CD8-positive, alpha-beta T cell (primary cell): ENCODE measurements at places on chromosomes 6 and 20.

DNA sequence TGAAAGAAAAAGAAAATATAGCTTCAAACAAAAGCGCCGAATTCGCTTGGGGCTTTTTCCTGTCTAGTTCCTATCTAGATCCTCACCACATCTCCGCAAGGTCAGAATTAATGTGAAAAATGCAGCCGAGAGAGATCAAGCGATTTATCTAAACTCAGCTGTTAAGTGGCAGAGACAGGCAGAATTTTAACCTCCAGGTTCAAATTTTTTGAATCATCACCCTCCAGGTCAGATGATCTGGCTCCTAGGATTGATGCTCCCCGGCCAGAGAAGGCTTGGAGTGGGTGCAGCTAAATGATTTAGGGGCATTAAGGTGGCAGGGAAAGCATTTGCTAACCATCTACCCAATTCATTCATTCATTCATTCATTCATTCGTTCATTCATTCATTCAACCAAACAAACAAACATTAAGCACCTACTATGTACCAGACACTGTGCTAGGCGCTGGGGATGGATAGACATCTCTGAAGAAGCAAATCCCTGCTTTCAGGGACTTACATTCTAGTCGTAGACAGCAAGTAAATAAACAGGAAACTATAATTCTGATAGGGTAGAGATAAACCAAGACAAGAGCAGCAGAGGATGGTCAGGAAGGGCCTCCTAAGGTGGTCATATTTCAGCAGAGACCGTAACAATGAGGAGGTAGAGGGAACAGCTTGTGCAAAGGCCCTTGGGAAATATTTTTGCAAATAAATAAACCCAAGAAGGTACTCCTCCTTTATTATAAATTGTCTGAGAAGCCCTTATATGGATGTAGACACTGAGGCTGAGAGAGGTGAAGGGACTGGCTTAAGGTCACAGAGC, 672 bp upstream of the UBE2V1 start:
- no peak for DNase-seq

DNA sequence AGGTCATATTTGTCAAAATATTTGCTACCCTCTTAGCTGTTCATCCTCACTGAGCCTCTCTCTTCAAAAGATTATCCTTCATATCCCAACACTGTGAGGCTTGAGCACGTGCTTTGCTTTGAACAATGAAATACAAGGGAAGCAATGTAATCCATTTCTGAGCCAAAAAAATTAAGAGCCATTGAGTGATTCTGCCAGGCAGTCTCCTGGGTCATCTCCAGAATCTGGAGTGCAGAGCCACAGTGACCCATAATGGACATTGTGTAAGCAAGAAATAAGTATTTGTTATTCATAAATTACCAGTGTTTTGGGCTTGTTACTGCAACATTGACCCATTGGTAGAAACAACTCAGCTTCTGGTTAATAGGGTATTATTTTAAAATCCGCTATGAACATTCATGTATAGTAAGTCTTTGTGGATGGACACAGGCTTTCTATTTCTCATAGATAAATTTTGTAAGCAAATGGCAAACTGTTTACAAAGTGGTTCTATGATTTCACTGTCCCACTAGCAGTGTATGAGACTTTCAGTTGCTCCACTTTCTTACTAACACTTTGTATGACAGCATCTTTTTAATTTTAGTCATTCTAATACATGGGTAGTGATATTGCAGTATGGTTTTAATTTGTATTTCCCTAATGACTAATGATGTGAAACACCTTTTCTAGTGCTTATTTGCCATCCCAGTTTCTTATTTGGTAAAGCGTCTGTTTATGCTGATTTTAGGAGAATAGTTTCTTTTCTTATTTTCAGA, 358.2 kb downstream of the PLCB1 start:
- DNase-seq: no peak

DNA sequence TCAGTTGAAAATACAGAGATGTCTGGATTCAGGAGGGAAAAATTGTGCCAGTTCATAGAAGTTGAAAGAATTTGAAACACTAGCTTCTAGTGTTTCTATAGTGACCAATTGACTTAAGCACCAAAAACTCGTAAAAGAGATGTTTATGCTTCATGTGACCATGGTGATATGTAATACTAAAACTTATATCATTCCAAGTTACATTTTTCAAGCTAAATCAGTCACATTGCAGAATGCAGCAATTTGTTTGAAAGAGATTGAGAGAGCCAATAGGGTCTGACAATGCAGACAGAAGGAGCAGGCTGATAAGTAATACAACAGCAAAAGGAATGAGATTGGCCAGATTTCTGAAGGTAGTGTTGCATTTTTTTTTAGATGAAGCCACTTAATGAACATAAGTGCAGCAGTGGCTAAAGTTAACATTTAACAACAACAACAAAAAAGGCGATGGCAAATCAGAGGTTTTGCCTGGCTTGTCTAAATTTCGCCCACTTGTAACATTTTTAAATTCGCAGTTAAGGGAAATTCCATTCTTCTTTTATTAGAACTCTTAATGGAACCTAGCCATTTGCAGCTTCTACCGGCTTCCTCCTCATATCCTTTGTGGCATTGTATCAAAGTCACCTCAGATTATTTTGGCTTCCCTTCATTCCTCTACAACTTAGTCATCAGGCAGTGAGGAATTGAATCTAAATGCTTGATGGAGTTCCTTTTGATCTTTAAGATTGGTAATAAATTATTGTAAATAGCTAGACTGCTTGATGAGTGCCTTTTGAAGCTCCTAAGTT, 484.0 kb upstream of the SOX4 start:
- no peak for DNase-seq

- no peak for DNase-seq
These were observed 118.1 kb downstream of the MACROD2 start for GRCh38 chr20:14113416-14113815.

- DNase-seq: no peak
These were observed 224.0 kb downstream of the EYA2 start for GRCh38 chr20:47118641-47119040.

DNA sequence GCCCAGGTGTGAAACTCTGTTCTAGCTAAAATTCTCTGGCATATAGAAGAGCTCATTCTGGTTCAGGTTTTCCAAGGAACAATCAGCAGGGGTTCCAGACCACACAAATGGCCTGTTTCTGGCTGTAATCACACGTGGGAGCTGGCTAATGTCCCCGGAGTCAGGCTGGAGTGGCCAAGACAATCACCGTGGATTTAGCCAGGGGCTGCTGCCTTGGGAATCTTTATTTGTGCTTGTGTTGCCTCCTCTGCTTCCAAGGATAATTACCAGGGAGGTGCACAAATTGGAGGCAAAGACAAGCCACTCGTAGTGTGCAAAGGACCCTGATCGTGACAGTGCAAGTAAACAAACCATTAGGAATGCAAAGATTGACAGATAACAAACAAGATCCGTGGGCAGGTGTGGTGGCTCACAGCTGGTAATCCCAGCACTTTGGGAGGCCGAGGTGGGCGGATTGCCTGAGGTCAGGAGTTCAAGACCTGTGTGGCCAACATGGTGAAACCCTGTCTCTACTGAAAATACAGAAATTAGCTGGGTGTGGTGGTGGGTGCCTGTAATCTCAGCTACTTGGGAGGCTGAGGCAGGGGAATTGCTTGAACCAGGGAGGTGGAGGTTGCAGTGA, 77.3 kb downstream of the KCNB1 start:
- no peak for DNase-seq

GRCh38 chr6:105774247-105774646, 311.9 kb upstream of the PRDM1 start:
- DNase-seq: no peak

- no peak for DNase-seq
These were observed 67.7 kb downstream of the SYNJ2 start for GRCh38 chr6:158049055-158050028.

GRCh38 chr6:99605074-99605734, 1.4 kb upstream of the PRDM13 start:
- DNase-seq: no peak

DNA sequence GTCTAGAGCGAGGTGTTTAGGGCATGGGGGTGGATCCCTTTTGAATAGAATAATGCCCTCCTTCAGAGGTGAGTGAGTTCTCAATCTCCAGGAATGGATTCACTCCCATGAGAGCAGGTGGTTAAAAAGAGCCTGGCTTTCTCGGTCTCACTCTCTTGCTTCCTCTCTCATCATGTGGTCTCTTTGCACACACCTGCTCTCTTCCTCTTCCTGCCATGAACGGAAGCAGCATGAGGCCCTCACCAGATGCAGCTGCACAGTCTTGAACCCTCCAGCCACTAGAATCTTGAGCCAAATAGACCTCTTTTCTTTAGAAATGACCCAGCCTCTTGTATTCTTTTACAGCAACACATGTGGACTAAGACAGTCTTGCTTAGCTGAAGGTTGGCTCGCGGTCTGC, 119.3 kb downstream of the BMP7 start:
- DNase-seq: no peak

GRCh38 chr6:45806172-45806571, 209.5 kb downstream of the CLIC5 start:
- no peak for DNase-seq

DNA sequence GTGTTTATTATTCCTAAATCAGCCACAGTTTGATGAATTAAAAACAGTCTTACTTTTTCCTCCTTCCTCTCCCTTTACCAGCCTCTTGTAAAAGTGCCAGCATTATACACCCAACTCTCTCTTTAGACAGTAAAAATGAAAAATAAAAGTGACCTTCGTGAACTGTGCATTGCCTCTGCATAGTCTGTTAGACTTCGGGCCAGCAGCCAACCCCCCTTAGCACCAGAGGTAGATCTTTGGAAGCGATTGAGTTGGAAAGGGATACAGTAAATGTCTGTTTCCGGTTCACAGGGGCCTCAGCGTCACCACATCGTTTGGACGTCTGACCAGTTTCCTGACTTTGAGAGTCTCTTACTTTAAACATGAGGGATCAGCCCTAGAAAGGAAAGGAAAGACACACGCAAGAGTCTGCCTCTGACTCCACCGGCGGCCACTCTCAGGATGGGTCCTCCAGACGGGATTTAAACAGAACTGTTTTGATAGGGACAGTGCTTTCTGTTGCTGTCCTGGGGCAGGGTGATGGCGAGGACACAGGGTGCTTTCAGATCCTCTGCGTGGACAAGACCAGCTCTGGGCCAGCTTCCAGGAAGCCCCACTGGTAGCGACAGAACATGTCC, 206.6 kb upstream of the PREP start:
- DNase-seq: no peak

- no peak for DNase-seq
These were observed 16.7 kb downstream of the RAET1E start for GRCh38 chr6:149881066-149881766.

DNA sequence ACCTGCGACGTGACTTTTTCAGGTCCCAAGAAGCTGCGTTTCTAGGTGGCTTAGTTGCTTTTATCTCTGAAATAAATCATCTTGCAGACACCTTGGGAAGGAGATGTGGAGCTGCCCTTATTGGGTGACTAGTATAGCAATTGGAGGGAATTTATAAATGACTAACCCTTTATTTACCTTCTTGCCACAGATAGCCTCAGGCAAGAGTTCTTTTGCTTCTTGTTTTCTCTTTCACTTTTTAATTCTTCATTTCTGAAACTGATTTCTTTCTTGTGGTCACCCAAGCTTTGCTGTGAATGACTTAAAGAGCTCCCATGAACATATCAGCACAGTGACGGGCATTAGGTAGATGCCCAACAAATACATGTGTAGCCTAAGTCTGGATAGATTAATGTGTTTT, 3.0 kb downstream of the ADGRF4 start:
- no peak for DNase-seq

- no peak for DNase-seq
These were observed 85.4 kb downstream of the PLCG1 start for GRCh38 chr20:41222703-41223102.

DNA sequence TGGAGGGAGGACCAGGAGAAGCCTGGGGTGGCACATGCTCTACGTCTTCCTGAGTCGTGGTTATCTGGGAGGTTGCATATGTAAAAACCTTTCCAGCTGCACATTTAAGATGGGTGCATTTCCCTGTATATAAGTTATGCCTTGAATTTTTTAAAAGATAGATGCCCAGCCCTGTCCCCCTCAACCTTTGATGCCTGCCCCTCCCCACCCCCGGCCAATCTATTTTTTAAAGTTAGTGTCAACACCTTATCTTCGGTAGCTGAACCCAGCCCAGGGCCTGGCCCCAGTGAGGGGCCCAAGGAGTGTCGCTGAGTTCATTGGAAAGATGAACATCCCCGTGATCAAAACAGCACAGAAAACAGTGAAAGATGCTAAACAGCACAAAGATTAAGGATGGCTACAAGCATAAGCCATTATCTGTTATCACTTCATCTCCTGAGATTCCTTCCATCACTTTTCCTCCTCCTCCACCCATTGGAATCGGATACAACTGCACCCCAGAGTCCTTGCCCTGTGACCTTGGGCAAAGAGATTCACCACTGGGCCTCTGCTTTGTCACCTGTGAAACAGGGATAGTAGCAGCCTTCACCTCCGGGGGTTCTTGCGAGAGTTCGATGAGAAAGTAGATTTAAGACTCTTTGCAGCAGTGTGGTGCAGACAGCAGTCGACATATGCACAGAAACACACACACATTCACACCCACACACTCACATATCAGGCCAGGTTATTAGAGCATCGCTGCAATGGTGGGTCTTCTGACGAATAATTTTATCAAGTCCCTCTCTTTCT, 47.5 kb downstream of the SIRPA start:
- no peak for DNase-seq

DNA sequence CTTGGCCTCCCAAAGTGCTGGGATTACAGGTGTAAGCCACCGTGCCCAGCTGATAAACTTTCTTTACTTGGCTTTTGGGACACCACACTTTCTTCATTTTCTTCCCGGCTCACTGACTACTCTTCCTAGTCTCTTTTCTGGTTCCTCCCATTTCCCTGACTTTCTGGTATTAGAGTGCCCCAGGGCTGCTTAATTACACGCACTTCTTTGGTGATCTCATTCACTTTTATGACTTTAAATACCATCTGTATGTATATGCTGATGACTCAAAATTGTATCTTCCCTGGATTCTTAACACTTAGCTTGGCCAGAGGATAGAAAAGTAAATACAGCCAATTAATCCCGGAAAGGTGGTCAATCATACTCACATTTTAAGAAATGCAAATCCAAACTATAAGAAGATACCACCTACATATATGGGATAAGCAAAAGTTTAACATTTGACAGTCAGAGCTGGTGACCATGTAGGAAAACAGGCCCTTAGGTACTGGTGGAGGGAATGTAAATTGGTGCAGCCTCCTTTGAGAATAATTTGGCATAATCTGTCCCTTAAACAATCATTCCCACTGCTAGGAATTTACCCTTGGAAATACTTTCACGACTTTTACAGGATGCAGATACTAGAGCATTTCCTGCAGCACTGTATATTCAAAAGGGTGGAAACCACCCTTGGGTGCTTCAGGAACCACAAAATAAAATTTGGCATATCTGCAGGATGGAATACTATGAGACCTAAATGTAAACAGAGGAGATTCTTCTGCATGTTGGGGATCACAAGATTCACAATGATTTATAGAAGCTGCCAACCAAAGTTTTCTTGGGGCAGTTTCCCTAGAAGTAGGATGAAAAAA, 9.4 kb upstream of the NANP start:
- DNase-seq: no peak

- no peak for DNase-seq
These were observed 130.7 kb downstream of the CCDC170 start for GRCh38 chr6:151624481-151624880.

DNA sequence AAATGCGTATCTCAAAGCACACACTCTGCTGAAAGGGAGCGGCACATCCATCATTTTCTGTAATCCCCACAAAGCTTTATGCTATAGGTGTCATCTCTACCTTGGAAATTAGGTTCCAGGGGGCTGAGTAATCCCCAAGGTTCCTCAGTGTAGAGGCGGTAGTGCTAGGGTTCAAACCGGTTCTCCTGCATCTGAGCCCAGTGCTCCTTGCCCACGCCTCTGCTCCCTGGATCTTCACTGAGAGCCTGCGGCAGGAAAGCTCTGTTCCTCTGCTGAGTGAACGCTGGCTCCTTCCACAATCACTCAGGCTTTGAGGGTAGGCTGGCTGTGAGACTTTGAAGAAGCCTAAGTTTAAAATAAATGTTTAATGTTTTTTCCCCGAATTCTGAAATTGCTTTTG, 24.9 kb downstream of the SLC22A23 start:
- no peak for DNase-seq
